ENCODE measurements at places on chromosomes 7 and 10.

- DNase-seq: no peak
These were observed 23.0 kb downstream of the EDRF1 start for GRCh38 chr10:125742465-125742864.

- no peak for DNase-seq
These were observed 1.9 kb upstream of the MALRD1 start for GRCh38 chr10:19046679-19047078.

DNA sequence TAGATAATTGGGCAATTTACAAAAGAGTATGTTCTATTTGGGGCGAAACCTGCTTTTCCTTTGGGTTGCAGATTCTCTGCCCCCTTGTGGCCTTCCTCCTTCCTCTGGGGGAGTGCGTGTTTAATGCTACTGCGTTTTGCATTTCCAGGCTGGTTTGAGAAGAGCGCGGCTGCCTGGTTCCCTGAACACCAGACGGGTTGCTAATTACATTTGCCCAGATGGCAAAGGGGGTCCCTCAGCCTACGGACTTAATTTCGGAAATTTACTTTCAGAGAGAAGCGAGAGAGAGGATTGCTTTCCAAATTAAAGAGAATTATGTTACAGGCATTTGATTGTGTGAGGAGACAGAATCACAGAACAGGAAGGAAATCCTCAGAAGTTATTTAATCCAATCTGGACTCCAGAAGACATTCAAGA, 91.9 kb upstream of the JAZF1 start:
- DNase-seq: no peak

- DNase-seq: no peak
These were observed 152.5 kb downstream of the SLC25A13 start for GRCh38 chr7:96169439-96169838.

GRCh38 chr7:100799037-100799896, 28.1 kb downstream of the EPHB4 start:
- peak; percentile 68 for DNase-seq

GRCh38 chr10:5355594-5356301, 9.0 kb upstream of the UCN3 start:
- DNase-seq: no peak

- DNase-seq: no peak
These were observed 169.8 kb downstream of the UBE2H start for GRCh38 chr7:129782818-129783583.

DNA sequence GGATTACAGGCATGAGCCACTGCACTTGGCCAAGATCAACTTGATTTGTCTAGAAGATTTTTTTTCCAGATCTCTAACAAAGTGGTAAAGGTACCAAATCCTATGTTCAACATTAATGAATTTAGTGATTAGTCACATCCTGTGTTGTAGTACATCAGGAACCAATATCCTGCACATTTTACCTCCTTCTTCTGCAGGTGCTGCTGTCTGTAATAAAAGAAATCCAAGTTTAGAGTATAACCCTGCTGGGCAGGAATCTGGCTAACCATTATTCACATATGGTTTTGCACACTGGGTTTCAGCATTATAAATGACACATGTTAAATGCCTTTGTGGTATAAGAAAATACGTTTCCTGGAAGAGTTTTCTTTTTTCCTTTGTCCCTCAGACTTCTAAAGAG, 10.8 kb downstream of the PARD3 start:
- DNase-seq: no peak

DNA sequence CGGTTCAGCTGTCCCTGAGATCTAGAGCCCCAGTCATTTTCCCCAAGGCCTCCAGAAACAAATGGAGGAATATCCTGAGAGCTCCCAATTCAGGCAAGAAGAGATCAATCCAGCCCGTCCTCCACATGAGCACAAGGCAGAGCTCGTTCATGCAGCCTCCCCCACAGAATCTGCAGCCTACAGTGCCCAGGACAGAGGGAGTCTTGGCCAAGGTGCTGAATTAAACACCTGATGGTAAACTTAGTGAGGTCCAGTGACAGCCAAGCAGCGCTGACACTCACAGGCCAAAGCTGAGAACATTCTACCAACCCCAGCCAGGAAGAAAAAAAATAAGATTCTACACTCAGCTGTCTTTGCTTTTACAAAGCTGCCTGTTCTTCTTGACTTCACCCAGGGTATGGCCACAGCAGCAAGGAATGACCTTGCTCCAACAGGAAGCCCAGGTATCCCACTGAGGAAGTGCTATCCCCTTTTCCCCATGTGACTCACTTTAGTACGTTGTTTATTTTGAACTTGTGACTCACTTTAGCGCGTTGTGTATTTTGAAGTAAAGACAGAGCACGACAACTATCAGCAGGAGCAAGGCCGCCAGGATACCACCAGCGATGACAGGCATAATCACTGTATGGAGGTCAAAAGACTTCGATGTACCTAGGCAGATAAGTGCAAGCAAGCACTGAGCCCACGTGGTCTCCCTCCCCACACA, 4.4 kb upstream of the CUZD1 start:
- no peak for DNase-seq

- no peak for DNase-seq
These were observed 14.0 kb downstream of the ANKIB1 start for GRCh38 chr7:92259610-92260247.

DNA sequence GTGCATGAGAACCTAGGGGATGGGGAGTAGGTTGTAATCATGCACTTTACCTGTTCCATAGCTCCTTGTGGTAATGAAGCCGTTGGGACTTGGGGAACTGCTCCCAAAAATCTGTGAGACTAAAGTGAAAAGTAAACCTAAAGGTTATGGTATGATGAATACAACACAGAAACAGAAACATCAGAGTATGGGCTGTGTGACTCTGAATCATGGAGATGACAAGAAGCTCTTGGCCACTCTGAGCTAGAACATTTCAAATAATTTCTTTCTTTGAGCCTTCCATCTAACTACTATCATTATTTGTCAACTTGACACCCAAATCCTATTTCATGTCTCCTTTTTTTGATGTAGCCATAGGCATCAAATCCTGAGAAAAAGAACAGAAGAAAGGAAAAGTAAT, 2.9 kb downstream of the CLEC5A start:
- DNase-seq: no peak

- DNase-seq: no peak
These were observed 158.0 kb downstream of the CDH23 start for GRCh38 chr10:71554671-71555070.

GRCh38 chr7:111198255-111198654, 107.3 kb downstream of the LRRN3 start:
- no peak for DNase-seq

- DNase-seq: no peak
These were observed 57.0 kb upstream of the GPR158 start for GRCh38 chr10:25117757-25118156.

GRCh38 chr7:74002474-74003017, 25.4 kb upstream of the ELN start:
- DNase-seq: no peak

DNA sequence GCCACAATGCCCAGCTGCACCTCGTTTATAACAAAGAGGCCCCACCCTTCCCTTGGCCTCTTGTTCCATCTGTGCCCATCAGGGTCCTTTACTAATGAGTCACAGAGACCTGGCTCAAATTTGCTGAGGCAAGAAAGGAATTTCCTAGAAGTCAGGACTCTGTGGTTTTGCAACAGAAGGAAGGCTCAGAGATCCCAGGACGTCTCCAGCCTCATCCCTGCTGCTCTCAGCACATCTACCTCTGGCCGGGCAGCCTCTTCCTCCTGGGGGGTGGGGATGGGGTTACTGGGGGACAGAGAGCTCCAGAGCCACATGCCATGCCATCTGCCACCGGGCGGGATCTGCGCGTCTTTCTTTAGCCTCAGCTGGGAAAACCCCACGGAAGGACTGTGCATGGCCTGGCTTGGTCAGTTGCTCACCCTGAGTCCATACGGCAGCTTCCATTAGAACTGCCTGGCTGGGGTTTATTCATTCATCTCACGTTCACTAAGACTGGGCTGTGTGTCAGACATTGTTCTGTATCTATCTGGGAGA, 41.9 kb upstream of the PSMG3 start:
- peak; percentile 30 for DNase-seq

GRCh38 chr10:58631715-58632114, 119.0 kb downstream of the BICC1 start:
- DNase-seq: no peak

DNA sequence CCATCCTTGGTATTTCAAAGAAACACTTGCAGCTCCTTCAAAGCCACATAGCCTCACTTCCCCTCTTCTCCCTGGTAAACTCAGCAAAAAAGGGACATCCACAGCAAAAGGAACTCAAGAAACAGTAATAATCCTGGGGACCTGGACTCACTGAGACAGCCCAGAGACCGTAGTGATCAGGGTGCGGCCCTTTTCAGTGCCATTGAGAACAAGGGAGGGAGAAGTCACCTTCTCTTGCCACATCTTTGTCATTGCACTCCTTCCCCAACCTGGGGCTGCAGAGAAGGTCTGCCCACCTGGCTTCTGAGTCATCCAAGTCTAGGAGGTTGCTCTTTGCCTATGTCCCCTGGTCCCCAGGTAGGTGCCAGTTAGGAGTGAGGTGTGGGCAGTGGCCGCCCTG, 93.9 kb upstream of the SH2B2 start:
- DNase-seq: no peak

GRCh38 chr7:70132852-70133690, 534.8 kb downstream of the AUTS2 start:
- no peak for DNase-seq

DNA sequence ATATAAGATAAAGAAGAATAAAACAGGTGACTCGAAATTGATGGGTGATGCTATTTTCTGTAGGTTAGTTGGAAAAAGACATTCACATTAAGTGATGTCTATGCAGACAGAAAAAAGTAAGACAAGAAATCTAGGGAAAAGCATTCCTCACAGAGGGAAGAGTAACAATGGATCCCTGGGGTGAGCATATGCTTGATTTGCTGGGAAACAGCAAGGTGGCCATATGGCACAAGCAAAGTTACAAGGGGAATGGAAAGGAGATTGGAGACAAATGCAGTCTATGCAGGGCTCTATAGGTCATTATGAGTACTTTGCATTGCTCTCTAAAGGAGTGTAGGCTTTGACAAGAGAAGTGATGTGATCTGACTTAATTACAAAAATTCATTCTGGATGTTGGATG, 90.9 kb upstream of the ZNF804B start:
- DNase-seq: no peak

GRCh38 chr10:89785095-89785494, 83.7 kb downstream of the KIF20B start:
- no peak for DNase-seq

- DNase-seq: no peak
These were observed 100.1 kb downstream of the BTRC start for GRCh38 chr10:101453791-101454718.

DNA sequence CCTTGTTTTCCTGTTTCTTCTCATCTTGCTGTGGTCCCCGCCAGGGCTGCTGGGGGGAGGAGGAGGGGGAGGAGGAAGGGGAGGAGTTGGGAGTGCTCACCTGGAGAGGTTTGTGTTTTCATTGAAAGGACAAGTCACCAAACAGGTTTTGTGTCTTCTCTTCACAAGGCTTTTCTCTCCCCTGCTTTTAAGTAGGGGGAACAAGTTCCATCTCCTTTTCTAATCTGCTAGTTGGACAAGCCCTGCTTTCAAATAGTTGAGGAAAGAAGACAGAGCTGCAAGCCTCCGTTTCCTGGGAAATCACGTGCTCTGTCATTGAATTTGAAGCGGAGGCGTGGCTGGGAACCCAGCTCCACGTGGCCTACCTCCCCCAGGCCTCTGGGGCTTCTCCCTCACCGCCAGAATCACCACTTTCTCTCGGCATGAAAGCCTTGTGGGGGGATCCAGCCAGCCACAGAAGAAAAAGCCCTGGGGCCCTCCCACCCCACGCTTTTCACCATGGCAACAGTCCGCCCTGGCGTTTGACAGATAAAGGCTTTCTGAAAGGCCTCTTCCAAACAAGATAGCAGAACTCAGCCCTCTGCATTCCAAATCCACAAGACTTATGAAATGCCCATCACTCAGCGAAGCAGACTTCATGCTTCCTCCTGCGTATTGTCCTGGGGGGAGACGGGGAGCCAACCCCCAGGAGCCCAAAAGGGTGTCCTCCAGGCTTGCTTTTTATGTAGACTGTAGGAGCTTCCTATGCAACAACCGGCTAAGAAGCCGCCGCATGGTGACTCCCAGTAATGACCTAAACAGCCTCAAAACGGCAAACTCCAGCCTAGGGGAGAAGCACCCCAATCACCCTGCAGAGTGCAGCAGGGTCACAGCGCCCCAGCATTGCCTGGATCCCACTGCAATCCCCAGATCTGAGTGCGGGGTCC, 51.7 kb downstream of the PROSER2 start:
- peak; percentile 75 for DNase-seq

DNA sequence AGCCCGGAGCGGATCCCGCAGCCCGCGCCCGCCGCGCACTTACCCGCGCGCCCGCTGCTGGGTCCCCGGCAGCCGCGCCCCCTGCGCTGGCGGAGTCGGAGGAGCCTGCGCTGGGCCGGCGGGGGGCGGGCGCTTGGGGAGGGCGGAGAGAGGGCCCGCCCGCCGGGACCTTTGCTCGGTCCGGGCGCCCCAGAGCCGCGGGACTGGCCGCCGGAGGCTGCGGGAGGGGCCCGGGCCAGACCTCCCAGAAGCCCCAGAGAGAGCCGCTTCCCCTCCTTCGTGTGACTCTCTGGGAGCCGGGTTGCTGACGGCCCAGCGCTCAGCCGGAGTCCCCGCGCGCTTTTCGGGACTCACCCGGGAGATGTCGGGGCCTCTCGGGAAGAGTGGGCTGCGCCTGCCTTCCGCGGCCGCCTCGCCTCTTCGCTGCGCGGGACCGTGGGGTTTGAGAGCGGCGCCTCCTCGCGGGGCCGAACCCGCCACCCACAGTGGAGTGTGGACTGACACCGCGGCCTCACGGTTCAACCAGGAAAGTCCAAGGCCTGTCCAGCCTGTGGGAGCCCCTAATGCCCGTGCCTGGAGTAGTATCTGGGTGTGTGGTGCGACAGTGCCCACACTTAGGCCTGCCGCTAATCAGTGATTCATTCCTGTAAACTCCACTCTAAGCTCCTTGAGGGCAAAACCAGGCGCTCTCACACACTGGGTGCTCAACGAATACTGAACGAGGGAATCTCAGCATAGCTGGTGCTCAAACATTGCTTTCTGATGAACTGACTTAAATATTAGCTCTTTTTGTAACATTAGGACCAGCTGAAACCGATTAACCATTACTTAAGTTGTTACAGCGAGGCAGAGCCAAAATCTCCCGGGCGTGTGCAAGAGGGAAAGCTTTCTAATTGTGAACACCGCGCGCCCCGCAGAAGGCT, at the start of gene GSDME:
GSDME (minus strand) TSS at position 112 of the 923 bp plus-strand sequence. CDS start 7,690 bp downstream, outside the sequence.
- peak; percentile 71 for DNase-seq

GRCh38 chr7:114917211-114917839, 4.6 kb upstream of the MDFIC start:
- DNase-seq: no peak

- no peak for DNase-seq
These were observed 49.0 kb downstream of the HTRA1 start for GRCh38 chr10:122510326-122510725.

DNA sequence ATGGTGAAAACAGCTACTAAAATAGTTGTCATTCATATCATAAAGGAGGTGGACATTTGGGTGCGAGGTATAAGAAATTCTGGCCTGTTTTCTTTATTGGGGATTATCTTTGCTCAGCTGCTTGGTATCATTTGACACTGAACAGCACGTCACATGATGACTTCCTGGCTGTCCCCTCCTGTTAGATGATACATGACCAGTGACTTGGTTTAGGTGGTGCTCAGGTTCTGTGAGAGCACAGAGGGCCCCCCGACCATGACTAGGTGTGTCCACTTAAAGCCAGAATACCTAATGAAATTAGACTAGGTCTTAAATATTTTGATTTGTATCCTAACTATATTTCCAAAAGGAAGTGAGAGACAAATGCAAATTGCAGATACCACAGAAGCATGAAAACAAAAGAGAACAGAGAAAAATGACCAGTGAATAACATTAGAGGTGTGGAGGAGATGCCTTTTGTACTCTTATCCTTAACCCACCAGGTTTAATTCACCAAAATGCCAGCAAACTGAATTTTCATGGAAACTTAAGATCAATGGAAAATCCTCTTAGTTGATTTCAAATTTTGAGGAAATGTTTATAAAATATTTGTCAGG, 50.6 kb upstream of the GJD4 start:
- DNase-seq: no peak
